ENCODE measurements at places on chromosomes 3 and 15. TPM values are rescaled to one million over a fixed set of nuclear protein-coding genes. Genes with fewer than 3 reads are reported as not detected.

IL12A gene
- total RNA-seq, result 0.14 TPM

GOLGA6L6 gene
- not detected for total RNA-seq

PRRT3 gene
- 6.1 TPM for total RNA-seq

DAPK2 gene
- 5.6 TPM for total RNA-seq

SEMA3F gene
- 34.1 TPM for total RNA-seq

AP3S2 gene
- total RNA-seq, result 24.9 TPM

PPP1R14D gene
- total RNA-seq, result 23.4 TPM

GOLGA8F gene
- total RNA-seq, result not detected

C3orf33 gene
- 4.1 TPM for total RNA-seq

CFAP91 gene
- 6.7 TPM for total RNA-seq

KNG1 gene
- 0.43 TPM for total RNA-seq

ARNT2 gene
- 6.6 TPM for total RNA-seq

C15orf62 gene
- total RNA-seq, result 1.4 TPM

RNF168 gene
- 23.2 TPM for total RNA-seq

EFHB gene
- 0.75 TPM for total RNA-seq

FRMD5 gene
- 3.3 TPM for total RNA-seq

SLC2A2 gene
- total RNA-seq, result 22.4 TPM

KNL1 gene
- 2.3 TPM for total RNA-seq

LSMEM2 gene
- 0.95 TPM for total RNA-seq

GNAI2 gene
- 261 TPM for total RNA-seq

SKOR1 gene
- total RNA-seq, result 0.43 TPM

LRRK1 gene
- total RNA-seq, result 15.7 TPM

NCKIPSD gene
- 42.3 TPM for total RNA-seq

CSTA gene
- 3.6 TPM for total RNA-seq

MEGF11 gene
- total RNA-seq, result 0.35 TPM

GASK1A gene
- total RNA-seq, result 19.2 TPM

SLC9C1 gene
- 0.46 TPM for total RNA-seq

GNL3 gene
- total RNA-seq, result 29.4 TPM

DLL4 gene
- 7.2 TPM for total RNA-seq

ZDHHC23 gene
- total RNA-seq, result 7.7 TPM

PCOLCE2 gene
- 2.8 TPM for total RNA-seq

SPESP1 gene
- total RNA-seq, result 5.9 TPM

CCR2 gene
- total RNA-seq, result 4.1 TPM

BCHE gene
- 4.0 TPM for total RNA-seq

GLDN gene
- total RNA-seq, result 20.7 TPM

CISH gene
- 6.2 TPM for total RNA-seq

GRM2 gene
- total RNA-seq, result 0.29 TPM
